ENCODE measurements at places on chromosomes 5 and 9.

DNA sequence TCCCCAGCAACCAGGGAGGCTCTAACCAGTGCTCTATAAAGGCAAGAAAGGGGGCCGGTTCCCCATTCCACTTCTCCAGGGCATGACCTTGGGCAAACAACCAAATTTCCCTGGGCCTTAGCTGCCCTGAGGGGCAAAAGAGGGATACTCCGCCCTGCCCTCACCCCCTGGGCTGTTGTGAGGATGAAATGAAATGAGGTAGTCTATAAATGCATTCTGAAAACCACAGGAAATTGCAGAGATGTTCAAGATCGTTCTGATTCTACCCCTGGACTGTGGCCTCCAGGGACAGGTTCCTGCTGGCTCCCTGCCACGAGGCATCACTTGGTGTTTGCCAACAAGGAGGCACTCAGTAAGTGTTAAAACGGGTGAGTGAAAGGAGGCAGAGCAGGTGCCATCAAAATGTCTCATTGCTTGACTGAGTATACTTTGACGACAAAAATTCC lies 5.7 kb downstream of the RAPGEF1 start:
- DNase-seq: no peak

DNA sequence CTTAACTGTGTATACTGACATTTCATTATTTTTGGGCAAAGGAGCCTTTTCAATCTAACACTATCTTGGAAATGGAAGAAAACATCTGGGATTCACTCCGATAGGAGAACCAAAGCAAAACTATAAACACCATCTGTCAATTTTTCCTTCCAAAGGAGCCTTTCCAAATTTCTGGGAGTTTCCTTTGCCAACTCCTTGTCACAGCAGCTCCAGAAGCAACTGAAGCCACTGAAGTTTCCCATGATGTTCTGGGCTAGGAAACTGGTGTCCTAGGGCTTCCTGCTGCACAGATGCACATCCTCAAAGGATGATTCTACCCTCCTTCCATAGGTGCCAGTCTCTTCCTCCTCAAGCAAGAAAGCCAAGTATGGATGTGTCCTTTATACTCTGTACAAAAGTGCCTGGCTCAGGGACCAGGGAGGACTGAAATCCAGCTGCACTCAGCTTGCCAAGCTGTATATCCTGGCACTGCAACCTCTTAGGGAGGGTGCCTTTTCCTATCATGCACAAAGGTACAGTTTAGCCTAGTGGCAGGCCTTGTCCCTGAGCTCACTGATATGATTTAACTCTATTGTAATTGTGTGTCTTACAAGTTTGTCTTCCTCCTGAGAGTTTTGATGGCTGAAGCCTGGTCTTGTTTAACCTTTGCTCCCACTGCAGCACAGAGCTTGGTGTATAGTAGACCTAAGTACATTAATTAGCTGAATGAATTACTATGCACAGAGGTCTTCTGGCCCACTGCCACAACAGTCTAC lies 8.4 kb upstream of the UBAP1 start:
- DNase-seq: no peak

DNA sequence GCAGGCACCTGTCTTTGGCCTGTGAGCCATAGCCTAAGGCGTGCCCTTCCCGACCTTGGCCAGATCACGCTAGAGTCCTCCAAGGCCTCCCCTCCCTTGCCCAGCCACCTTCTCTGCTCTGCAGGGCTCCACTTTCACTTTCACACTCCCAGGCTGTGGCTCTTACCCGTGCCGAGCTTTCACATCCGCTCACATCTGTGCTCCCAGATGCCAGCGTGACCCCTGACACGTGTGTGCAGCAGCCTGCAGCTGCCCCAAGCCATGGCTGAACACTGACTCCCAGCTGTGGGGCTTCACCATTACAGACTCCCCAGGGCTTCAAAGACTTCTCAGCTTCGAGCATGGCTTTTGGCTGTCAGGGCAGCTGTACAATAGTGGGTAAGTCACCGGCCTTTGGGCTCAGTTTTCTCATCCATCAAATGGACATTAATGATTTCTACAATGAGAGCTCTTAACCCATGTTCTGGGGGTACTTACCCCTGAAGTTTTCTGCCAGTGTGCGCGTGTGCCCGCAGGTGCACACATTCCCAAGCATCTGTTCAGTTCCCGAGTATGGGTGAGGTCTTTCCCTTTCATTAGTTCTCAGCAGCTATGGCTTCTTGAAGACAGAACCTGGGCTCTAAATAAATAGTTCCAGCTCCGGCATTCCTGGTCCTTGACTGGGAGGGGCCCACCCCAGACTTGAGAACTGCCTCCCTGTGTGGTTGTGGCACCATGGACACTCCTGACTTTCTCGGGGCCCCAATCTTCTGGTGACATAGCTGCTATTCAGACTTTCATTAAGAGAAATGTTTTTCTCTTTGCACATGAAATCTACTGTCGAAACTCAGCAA lies 118.6 kb downstream of the RGS3 start:
- DNase-seq: peak; percentile 65

- DNase-seq: no peak
Observed at GRCh38 chr5:56684159-56684558, 131.2 kb upstream of the MAP3K1 start.

DNA sequence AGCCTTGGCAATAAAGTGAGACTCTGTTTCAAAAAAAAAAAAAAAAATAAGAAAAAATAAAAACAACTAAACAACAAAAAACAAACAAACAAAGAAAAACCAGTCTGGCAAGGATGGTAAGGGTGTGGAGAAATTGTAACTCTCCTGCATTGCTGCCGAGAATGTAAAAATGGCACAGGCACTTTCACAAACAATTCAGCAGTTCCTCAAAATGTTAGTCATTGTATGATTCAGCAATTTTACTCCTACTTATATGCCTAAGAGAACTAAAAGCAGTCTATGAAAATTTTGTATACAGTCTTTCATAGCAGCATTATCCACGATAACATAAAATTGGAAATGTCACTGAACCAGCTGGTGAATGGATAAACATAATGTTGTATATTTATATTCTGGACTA lies 280.4 kb downstream of the CDH9 start:
- DNase-seq: no peak

- no peak for DNase-seq
Observed at GRCh38 chr9:78835928-78836450, 539.1 kb downstream of the PSAT1 start.

- no peak for DNase-seq
Observed at GRCh38 chr5:1371218-1371971, 26.5 kb upstream of the CLPTM1L start.

- no peak for DNase-seq
Observed at GRCh38 chr5:73729329-73729728, 103.3 kb downstream of the ARHGEF28 start.

DNA sequence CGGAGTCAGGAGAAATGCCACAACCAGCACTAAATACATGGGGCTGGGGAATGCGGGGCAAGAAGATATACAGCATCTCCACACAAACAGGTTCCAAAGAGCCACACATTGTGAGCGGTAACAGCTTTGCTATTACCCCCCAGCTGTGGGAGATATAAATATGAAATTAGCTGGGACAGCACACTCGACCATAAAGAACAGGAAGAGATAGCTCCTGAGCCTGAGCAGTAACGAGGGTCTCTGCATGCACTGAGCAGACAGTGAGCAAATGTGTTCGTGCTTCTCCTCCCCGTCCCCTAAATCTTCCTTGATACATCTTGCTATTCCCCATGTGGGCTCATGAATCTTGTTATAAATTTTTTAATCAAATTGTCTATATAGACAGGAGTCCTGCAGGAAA lies 53.1 kb downstream of the ADAMTS2 start:
- DNase-seq: no peak

GRCh38 chr5:60829490-60830266 lies 14.4 kb downstream of the ELOVL7 start:
- DNase-seq: no peak

DNA sequence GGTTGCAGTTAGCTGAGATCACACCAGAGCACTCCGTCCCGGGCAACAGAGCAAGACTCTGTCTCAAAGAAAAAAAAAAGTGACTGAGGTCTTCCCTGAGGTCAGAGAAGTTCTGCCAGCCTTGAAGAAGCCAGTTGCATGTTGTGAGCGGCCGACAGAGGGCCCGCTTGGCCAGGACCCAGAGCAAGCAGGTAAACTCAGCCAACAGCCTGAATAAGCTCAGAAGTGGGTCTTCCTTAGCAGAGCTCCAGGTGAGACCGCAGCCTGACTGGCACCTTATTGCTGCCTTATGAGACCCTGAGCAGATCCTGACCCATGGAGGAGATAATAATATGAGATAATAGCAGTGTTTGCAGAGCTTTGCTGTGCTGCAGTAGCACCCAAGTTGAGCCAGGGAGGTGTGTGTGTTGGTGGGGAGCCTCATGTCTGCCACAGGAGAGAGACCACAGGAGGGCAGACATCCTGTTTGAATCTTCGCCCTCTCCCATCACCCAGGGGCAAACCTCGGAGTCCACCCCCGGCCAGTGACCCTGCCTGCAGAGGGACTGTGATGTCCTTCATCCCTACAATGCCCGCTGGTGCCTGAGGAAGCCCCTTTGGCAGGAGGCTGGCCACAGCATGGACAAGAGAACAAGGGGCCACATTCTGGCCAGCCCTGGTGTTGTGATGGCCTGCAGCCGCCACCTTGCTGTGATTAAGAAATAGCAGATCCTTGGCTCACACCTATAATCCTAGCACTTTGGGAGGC lies 10.8 kb upstream of the BARX1 start:
- DNase-seq: no peak

- no peak for DNase-seq
Observed at GRCh38 chr9:84490206-84490841, 149.8 kb upstream of the SLC28A3 start.

GRCh38 chr5:14420101-14420811 lies 161.3 kb upstream of the OTULINL start:
- DNase-seq: no peak

DNA sequence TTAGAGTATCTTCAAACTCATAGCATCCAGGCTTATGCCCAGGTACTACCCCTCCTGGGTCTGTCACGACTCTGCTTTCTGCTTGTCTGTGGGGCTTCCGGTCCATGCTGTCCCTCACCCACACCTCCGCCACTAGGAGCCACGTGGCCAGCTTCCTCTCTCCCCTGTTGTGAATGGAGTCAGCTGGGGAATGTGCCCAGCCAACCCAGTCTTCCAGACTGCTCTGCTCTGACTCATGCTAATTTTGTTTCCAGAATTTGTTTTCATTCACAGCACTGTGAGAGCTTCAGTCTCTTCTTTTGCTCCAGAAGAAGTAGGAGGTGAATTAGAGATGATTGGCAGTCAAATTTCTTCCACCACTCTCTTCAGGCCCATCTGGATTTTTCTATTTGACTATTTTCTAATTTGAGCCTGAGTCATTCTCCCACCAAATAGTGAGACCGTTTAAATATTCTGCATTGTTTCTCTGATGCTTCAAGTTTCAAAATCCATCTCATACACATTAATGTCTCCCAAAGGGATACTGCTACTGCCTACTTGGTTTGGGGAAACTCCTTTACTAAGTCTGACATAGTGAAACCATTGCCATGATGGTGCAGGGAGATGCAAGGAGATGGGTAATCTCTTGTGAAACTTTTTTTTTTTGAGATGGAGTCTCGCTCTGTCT lies 424.1 kb upstream of the KIF2A start:
- no peak for DNase-seq

DNA sequence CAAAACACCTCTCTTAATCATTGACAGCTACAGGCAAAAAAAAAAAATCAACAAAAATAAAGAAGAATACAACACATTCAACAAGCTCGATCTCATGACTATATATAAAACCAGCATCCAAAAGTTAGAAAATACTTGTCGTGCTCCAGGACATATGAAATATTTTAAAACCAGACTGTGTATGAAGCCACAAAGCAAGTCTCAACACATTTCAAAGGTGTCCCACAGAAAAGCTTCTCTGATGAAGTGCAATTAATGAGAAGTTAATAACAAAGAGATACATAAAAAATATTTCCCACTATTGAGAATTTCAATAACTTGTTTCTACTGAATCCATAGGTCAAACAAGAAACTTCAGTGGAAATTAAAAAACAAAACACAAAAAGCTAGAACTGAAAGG lies 178.7 kb downstream of the PLK2 start:
- no peak for DNase-seq

- no peak for DNase-seq
Observed at GRCh38 chr5:92809855-92810465, 771.1 kb downstream of the NR2F1-AS1 start.

GRCh38 chr5:157915638-157916037 lies 56.7 kb upstream of the CLINT1 start:
- DNase-seq: no peak

DNA sequence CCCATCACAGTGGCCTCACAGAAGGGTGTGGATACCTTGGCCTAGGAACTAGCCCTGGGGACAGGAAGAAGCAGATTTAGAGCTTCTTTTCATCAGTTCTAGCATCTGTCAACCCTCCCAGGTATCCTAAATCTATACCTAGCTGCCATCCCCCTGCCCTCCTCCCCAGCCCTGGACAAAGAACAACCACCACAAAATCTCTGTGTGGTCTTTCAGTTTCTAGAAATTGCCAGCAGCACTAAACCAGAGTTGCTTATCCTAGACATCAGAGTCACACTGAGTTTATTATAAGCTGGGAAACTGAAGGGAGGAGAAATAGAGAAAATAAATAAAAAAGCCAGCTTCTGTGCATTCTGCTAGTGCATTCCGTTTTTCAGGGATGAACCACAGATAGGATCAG lies 14.6 kb downstream of the CCDC180 start:
- DNase-seq: no peak

- no peak for DNase-seq
Observed at GRCh38 chr5:76368941-76369340, 34.1 kb upstream of the IQGAP2 start.

DNA sequence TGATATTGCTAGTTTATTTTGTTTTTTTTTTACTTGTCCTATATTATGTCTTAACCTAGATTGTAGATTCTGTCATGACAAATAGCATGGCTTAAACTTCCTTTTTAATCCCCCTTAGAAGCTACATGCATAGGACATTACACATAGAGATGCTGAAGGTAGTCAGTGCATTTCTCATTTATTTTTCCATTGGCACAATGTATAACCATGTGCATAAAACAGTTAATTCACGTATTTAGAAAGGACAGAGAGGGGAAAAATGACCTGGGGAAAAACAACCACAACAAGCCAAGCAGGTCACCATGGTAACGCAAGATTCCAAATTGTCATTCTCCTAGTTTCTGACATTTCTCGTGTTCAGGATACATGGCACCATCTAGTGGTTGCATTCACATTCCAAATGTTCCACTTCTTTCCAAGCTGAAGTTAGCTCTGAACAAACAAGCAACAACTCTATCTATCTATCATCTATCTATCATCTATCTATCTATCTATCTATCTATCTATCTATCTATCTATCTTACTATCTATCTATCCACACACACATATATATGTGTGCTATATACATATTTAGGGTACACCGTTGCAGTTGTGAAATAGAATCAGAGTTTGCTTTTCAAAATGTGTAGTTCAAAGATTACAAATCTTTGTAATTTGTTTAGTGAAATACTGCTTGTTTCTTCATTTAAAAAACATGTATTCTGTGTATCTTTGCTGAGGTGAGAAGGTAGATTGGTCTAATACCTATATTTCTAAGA lies 487.2 kb upstream of the ST8SIA4 start:
- no peak for DNase-seq

- no peak for DNase-seq
Observed at GRCh38 chr5:7779019-7780005, 71.6 kb downstream of the CFAP90 start.
